ENCODE measurements at places on chromosomes 5 and 9.
A peak's percentile ranks its signal among the peaks of the same experiment; 100 is the strongest.

GRCh38 chr9:106954974-106955850 lies 92.2 kb downstream of the ZNF462 start:
- no peak for DNase-seq
- no peaks in the 10 kb centered on the region for H3K4me1 ChIP-seq
- H3K36me3 ChIP-seq = no peaks in the 10 kb centered on the region
- H3K4me3 ChIP-seq = no peak overlapping the region

DNA sequence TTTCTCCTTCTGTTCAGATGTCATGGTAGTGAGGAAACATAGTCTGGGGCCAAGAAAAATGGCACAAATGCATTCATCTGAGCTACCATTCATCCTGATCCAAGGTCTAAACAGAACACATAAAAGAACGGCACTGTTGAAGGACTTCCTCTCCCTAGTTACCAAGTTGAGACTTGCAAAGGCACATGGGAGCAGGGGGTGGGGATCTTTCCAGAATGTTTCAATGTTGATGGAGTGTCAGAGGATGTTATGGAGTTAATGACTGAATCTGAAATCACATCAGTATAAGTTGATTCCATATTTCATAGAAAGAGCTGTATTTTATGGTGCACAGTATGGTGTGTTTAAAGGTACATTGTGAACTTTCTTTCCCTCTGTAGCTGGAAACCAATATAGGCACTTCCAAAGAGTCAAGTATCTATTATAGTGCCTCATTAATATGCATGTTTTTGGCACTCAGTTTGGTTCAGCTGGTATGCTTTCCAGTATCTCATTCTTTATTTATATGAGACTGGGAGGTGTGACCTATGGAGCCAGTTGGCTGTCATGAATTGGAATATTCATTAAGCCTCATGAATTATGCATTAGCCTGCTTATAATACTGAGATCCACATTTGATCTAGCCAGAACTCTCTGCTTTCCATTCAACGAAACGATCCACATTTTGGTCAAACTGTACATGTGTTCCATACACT lies 603.0 kb downstream of the NR2F1-AS1 start:
- DNase-seq = no peak

DNA sequence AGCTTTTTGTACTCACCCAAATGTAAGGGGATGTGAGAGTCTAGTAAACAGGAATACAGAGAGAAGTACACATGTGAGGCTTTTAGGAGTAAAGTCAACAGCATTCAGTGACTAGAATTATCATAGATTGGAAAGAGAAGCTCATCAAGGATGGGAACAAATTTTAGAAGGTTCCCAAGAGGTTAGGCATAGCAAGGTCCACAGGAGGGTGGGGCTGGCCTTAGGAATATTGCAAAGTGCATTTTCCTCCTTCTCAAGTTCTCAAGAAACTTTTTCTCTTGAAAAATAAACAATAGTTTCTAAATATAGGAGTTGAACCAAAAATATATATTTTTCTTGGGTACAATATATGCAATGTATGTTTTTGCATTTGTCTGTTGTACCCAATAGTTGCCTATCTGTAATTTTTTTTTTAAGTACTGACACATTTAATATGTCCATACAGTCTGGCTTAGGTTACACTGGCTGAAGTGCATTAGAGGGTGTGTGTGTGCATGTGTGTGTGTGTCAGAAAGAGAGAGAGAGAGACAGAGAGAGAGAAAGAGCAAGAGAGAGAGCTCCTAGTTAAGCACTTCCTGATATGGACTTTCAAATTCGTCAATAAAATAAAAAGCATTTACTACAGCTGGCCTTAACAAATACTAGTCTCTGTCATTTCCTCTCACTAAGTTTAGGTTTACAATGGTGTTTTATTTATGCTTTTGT lies 62.2 kb downstream of the SNX18 start:
- no peak for DNase-seq
- H3K27ac ChIP-seq = no peak overlapping the region
- no peaks in the 10 kb centered on the region for H3K4me1 ChIP-seq
- H3K4me3 ChIP-seq = no peak overlapping the region

DNA sequence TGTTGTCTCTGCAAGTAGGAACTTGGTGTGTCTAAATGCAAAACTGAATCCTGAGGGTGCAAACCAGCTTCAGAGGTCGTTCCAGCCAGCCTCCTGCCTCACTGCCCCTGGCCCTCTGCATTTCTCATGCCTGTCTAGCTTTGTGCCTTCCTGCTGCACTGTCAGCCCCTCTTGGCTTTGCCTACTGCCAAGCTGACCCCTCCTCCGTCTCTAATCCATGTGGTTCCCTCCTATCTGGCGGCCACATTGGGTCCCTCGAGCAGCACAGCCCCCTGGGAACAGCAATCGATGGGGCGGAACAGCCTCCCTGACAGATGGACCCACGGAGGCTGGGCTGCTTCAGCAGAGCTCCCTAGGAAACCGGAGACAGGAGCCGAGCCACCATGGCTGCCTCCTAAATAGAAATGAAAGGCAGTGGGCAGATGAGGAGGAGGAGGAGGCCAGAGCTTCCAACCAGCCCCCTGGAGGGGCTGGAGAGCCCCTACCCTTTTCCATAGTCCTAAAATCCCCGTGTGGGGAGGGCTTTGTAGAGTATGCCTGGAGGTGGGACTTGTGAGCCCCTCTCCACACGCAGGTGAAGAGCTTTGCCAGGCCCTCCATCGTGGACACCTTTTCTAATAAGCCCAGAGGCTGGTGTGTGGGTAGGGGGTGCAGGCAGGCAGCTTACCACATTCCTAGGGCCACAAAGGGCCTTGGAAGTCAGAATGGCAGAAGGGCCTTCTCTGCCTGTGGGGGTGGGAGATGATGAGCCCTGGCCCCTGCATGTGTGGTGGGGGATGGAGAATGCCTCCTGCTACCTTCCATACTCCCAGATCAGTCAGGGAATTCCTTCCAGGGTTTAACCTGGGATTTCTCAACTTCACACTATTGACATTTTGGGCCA lies 9.2 kb upstream of the CXXC5 start:
- H3K4me1 ChIP-seq = peaks cover 40% of the 10 kb centered on the region
- H3K4me3 ChIP-seq = no peak overlapping the region
- H3K36me3 ChIP-seq = no peaks in the 10 kb centered on the region
- H3K27ac ChIP-seq = no peak overlapping the region
- H3K27me3 ChIP-seq = no peaks in the 10 kb centered on the region

- no peak for DNase-seq
- no peak overlapping the region for H3K4me3 ChIP-seq
- no peak overlapping the region for H3K27ac ChIP-seq
Observed at GRCh38 chr5:107464416-107464815, 206.3 kb downstream of the EFNA5 start.

GRCh38 chr9:113876151-113876992 lies at the start of gene ZNF618:
TSS of gene ZNF618 (plus strand) at chr9:113876309. CDS start at chr9:113876381, 72 bp downstream.
- H3K27ac ChIP-seq = peak within 1 kb of the TSS; percentile 57
- DNase-seq = peak; percentile 35
- no peaks in the 10 kb centered on the region for H3K4me1 ChIP-seq

DNA sequence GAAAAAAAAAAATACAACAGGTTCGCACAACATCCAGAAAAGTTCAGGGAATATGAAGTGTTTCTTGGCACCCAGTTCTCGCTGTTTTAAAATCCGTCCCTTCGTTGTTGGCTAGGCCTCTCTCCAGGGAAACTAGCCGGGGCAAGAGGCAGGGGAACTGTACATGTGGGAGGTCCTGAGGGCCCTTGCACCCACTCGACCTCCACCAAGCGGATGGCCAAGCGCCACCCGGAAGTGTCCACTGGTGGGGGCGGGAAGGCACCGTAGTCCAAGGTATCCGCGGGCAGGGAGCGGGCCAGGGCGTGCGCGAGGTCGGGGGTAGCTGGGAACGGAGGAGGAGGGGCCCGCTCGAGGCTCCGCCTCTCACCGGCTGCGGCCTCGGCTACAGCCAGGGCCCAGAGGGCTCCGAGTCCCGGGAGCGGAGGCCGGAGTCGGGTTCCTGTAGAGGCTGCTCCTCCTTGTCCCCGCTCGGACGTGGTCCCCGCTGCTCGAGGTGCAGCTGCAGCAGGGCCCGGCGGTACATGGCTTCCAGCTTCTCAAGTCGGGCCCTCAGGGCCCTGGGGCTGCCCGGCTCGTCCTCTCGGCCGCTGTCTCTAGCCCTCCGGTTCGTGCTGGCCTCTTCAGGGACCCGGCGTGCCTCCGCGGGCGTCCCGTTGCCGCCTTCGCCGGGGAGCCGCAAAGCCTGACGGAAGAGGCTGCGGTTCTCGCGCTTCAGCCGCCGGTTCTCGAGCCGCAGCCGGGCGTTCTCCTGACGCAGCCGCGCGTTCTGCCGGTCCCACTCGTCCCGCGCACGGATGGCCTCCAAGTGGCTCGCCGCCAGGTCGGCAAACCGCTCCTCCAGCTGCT lies 720 bp downstream of the TUSC1 start:
- peaks cover 2% of the 10 kb centered on the region for H3K4me1 ChIP-seq
- no peaks in the 10 kb centered on the region for H3K36me3 ChIP-seq
- peak overlapping the region; percentile 96 for H3K27ac ChIP-seq
- DNase-seq = peak; percentile 86
- H3K4me3 ChIP-seq = peak overlapping the region; percentile 63

GRCh38 chr9:95920017-95920416 lies 44.5 kb downstream of the ERCC6L2 start:
- H3K4me1 ChIP-seq = no peaks in the 10 kb centered on the region
- peaks cover 2% of the 10 kb centered on the region for H3K36me3 ChIP-seq
- H3K4me3 ChIP-seq = no peak overlapping the region
- no peak for DNase-seq

DNA sequence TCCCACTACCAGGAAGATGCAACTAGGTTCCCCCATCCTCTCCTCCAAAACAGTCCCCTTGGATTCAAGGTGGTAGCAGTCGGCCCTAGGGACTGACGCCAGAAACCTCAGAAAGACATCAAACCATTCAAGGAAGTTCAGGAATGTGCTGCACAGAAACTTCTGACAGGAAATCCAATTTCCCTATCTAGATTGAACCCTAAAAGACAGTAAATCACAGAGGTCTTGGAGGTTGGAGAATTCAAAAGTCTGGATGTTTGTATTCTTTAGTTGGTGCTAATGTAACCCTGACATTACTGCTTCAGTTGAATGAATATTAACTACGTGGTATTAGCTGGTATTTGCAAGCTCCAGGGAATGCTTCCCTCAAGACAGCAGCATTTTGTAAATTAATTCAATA lies 125.3 kb downstream of the SYK start:
- no peaks in the 10 kb centered on the region for H3K4me1 ChIP-seq
- no peak overlapping the region for H3K27ac ChIP-seq
- H3K36me3 ChIP-seq = no peaks in the 10 kb centered on the region
- DNase-seq = no peak
- no peak overlapping the region for H3K4me3 ChIP-seq
- no peaks in the 10 kb centered on the region for H3K27me3 ChIP-seq

DNA sequence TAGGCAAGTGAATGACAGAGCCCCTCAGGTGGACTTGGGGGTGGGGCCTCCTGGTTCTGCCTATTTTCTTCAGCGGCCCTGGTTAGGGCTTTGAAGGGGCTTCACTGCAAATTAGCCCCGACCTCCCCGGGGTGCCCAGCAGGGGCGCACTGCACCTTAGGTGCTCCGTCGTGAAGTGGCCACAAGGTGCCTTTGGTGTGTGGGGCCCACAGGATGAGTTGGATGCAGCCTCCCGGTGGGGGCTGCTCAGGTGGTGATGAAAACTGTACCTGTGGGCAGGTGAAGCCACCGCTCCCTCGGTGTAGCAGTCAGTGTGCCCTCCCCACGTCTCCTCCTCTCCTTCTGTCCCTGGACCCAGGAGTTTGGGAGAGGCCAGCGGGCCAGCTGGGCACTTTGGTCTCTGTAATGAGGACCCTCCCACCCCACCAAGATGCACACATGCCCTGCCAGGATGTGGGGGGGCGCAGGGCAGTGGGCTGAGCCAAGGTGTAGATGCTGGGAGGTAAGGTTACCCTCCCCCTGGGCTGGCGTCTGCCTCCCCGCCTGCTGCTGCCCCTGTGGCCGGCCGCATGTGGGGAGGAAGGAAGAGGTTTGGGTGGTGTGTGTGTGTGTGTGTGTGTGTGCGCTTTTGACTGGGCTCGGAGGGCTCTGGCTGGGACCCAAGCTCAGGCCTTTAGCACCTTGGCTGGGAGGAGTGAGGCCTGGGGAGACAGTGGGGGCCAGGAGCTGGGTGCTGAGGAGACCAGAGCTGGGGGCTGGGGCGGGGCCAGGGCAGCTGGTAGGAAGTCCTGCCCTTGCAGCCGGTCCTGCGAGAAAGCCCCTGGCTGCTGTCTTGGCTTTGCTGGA lies 55.6 kb downstream of the RXRA start:
- no peaks in the 10 kb centered on the region for H3K27me3 ChIP-seq
- H3K4me1 ChIP-seq = peaks cover 2% of the 10 kb centered on the region
- no peak overlapping the region for H3K27ac ChIP-seq
- no peak for DNase-seq
- H3K4me3 ChIP-seq = no peak overlapping the region
- no peaks in the 10 kb centered on the region for H3K36me3 ChIP-seq

DNA sequence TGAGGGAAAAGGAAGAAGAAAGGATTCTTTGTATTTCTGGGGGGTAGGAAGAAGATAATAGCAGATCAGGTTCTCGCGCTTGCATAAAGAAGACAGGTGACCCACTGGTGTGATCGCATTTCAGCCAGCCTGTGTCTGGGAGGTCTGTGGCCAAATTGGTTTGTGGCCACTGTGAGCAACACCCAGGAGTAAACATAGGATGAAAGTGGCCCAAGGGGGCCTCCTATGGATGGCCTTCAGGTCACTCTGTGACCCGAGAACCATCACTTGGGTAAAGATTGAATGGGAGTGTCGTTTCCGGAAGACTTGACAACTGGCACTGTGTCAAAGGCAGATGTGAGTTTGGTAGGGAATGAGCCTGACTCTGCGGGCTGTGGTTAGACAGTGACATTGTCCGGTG lies 34.2 kb downstream of the RAI14 start:
- H3K27ac ChIP-seq = no peak overlapping the region
- no peaks in the 10 kb centered on the region for H3K27me3 ChIP-seq
- peaks cover 8% of the 10 kb centered on the region for H3K4me1 ChIP-seq
- no peak for DNase-seq
- H3K36me3 ChIP-seq = peaks cover 2% of the 10 kb centered on the region
- H3K4me3 ChIP-seq = no peak overlapping the region

- H3K4me3 ChIP-seq = peak overlapping the region; percentile 80
- no peaks in the 10 kb centered on the region for H3K36me3 ChIP-seq
- H3K4me1 ChIP-seq = peaks cover 4% of the 10 kb centered on the region
- DNase-seq = peak; percentile 70
Observed at GRCh38 chr9:69121155-69122081, 52.7 kb upstream of the TJP2 start.

- no peaks in the 10 kb centered on the region for H3K27me3 ChIP-seq
- H3K27ac ChIP-seq = no peak overlapping the region
- no peaks in the 10 kb centered on the region for H3K36me3 ChIP-seq
- no peaks in the 10 kb centered on the region for H3K4me1 ChIP-seq
- H3K4me3 ChIP-seq = no peak overlapping the region
- DNase-seq = no peak
Observed at GRCh38 chr5:66193419-66193818, 49.3 kb downstream of the SREK1 start.

DNA sequence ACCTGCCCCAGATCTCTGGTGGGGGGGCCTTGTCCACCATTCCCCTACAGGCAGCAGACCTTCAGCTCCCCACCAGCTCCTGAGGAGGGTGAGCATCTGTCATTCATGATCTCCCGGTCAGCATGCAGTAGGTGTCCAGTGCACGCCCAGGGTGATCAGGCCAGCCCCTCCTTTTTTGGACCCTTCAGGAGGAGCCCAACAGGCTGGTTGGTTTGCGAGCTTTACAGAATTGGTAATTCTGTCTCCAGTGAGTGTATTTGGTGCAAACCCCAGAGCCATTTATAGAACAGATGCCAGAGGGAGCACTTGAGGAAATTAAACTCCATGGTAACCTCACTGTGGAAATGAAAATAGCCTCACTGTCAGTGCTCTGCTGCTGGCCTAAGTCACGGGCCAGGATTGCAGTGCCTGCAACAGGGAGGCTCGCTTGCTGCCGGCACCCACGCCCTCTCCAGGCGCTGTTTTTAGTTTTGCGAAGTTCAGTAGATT lies 23.4 kb downstream of the WNK2 start:
- no peaks in the 10 kb centered on the region for H3K4me1 ChIP-seq
- H3K27ac ChIP-seq = no peak overlapping the region
- H3K4me3 ChIP-seq = no peak overlapping the region
- DNase-seq = no peak
- H3K27me3 ChIP-seq = no peaks in the 10 kb centered on the region
- peaks cover 1% of the 10 kb centered on the region for H3K36me3 ChIP-seq
